ENCODE measurements at places on chromosomes 4 and X. TPM values are rescaled to one million over a fixed set of nuclear protein-coding genes. Genes with fewer than 3 reads are reported as not detected.

GRCh38 chr4:172851534-172851933, 317.1 kb upstream of the GALNT7 start:
- DNase-seq = no peak

GRCh38 chr4:145298885-145299284, 118.5 kb upstream of the OTUD4 start:
- peak; percentile 26 for DNase-seq

DNA sequence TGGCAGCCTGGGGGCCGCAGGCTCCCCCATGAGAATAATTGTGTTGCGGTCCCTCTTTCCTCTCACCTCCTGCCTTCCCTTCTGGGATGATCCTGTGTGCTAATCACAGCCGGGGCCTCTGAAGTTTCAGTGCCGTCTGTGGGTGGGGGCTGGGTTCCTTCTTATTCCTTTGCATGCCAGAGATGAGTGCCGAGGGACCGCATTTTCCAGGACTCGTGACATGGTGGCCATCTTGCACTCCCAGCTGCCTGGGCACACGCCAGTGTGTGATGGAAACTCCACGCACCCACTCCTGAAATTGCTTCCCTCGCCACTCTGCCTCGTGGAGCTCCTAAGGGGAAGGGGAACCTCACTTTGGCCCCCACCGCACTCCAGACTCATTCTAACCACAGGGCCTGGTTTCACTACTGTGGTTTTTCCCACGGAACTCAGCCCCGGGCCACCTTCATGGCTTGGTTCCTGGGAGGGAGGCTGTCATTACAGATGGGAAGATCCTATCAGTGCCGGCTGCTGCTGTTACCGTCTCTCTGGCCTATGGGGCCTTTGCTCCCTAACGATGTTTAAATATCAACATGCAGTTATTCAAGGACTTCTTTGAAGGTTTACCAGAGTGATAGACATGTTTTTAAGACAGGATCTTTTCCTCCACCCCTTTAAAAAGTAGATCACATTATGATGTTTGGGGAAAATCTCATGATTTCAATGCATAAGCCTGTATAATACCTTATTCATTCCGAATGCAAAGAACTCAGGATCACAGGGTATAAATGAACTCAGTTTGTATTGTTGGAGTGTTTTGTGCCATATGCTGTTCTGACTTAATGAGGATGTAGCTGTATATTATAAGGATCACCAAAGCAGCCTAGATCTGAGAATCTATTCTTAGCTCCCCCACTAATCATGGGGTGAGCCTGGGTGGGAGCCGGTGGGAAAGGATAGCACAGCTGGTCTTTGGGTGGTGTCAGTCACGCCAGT, 89.6 kb downstream of the SORCS2 start:
- no peak for DNase-seq

DNA sequence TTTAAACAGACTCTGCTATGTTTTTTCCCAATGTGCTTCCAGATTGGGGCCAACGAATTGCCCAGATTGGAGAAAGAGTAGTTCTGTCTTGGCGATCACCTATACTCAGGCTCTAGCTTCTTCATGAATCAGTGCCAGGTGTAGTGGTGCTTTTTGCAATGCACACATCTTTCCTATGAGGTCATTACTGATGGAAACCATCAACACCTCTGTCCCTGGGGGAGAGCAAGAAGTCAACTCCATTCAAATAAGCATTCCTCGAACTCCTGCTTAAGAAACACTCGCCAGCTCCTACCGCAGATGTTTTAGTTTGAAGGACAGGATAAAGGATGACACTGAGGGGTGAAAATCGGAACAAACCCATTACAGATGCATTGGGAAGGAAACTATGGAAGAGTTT, 156.5 kb upstream of the DKK2 start:
- DNase-seq = no peak

GRCh38 chr4:75344915-75345314, 169.3 kb downstream of the RCHY1 start:
- DNase-seq = no peak

GRCh38 chrX:11341274-11342201, 48.3 kb downstream of the AMELX start:
- peak; percentile 17 for DNase-seq

- no peak for DNase-seq
Observed at GRCh38 chrX:31366041-31366440, 294.2 kb upstream of the FTHL17 start.

GRCh38 chrX:50691820-50692219, 122.2 kb downstream of the SHROOM4 start:
- no peak for DNase-seq

DNA sequence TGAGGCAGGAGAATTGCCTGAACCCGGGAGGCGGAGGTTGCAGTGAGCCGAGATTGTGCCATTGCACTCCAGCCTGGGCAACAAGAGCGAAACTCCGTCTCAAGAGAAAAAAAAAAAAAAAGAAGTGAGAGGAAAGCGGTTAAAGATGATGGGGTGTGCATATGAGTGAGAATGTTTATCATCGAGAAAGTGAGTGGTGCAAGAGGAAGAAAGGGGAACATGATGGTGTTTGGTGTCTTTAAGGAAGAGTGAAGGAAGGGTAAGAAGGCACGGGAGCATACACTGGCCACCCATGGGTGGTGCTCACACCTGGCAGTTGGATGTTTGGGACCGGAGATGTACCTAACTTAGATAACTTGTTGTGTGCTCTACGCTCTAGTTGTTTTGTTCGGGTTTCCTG, 62.2 kb downstream of the STOX2 start:
- DNase-seq = no peak

The ARSJ gene
- not detected for total RNA-seq

The DACH2 gene
- total RNA-seq = not detected

The PASD1 gene
- not detected for total RNA-seq

The WDFY3 gene
- 0.21 TPM for total RNA-seq

The NUDT10 gene
- not detected for total RNA-seq
